ENCODE measurements at places on chromosomes 6 and 20.

DNA sequence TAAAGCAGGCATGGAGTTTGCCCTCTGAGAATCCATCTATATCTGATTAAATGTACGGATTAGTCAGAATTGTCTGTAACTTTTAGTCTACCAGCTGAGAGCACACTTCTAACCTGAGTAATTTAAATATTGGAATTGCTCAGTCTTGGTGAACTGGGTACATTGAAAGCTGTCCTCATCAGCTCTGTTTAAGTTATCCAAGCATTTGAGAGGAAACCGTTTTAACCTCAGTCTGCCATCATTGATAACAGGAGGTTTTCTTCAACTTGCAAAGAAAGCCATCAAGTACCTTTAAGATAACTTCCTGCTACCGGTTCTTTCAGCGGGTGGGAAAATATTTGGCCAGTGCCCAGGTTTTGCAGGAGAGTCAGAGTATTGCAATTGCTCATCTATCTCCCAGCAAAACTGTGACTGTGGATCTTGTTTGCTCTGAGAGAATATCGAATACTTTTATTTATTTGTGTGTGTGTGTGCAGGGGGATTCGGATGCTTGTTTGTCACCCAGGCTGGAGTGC, 31.1 kb upstream of the F13A1 start:
- no peak for DNase-seq

DNA sequence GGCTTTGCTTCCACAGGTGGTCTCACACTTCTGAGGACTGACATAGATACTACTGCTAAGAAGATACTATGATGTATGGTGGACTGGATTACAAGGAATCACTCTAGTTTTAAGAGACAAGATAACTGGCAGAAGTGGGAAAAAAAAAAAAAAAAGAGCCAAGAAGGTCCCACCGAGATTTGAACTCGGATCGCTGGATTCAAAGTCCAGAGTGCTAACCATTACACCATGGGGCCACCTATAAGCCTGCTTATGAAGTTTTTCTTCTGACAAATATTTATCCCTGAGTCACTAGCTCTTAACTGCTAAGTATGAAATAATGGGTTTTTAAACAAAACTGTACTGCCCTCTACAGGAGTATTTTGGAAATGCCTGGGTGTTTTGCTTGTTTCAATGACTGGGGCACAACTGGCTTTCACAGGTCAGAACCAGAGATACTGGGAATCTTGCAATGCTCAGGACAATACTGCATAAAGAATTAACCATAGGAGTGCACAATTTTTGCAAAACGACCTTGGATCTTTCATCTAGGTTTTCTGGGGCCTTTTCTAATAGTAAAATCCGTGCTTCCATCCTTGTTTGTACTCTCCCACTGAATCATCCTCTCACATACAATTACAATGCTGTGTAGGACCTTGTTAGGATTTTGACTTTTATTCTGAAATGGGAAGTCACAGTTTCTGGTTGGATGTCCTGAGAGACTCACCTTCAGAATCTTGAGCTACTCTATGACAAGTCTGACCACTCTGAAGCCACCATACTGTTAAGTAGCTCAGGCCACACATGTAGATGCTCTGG, 116.3 kb downstream of the OR2B2 start:
- no peak for DNase-seq

DNA sequence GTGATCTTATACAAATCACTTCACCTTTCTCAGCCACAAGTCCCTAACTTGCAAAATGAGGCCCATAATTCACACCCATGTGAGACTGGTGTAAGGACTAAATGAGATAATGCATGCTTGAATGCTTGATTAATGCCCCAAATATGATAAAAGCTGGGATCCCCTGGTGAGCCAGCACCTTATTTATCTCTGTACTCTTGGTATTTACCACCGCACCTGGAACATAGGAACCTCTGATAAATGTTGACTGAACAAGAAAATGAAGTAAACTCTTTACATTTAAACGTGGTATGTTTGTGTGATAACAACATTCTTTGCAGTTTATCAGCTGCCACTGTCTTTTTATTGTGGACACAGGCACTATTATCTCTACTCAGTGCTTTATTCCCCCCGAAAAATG, 2.5 kb upstream of the APOBEC2 start:
- DNase-seq, result no peak

GRCh38 chr20:24694727-24695528, 225.5 kb downstream of the SYNDIG1 start:
- DNase-seq, result no peak

DNA sequence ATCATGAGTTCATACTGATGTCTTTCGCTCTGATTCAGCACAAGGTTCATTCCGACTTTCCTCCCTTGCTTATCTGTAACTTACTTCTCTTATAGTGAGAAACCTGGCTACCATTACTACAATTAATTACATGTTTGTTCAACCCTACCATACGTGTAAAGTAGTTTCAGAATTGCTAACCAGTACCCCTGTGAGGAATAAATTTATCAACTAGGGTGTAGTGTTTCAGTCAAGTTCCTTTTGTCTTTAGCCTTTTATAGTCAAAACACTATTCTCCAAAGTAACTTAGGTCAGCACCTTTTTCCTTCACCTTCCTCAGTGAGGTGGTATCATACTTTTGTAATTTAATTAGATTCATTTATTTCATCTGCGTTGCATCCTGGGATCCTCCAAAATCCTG, 64.9 kb downstream of the MAP3K4 start:
- DNase-seq, result no peak

- no peak for DNase-seq
Measured at GRCh38 chr6:56637640-56638039, 5.0 kb downstream of the DST start.

GRCh38 chr20:58457083-58457695, 58.0 kb downstream of the APCDD1L start:
- DNase-seq, result no peak

DNA sequence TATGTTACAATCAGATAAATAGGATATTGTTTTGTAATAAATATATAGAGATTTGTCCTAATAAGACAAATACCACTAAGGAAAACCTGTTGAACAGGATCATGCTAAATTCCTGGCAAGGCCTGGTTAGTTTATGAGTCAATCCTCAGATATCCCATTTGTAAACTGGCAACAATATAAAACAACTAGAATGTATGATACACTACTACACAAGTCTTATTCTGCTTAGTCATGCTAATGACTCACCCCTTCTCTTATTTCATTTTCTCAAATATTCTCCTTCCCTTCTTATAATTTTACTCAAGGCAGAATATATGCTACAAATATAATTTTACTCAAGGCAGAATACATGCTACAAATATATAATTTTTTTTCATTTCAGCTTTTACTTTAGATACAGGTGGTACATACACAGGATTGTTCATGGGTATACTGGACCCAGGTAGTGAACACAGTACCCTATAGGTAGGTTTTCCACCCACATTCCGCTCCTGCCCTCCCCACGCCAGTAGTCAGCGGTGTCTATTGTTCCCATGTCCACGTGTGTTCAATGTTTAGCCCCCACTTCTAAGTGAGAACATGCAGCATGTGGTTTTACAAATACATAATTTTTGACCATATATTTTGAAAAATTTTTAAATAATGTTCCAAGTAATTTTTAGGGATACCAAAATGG, 6.3 kb downstream of the OSER1 start:
- DNase-seq, result no peak

DNA sequence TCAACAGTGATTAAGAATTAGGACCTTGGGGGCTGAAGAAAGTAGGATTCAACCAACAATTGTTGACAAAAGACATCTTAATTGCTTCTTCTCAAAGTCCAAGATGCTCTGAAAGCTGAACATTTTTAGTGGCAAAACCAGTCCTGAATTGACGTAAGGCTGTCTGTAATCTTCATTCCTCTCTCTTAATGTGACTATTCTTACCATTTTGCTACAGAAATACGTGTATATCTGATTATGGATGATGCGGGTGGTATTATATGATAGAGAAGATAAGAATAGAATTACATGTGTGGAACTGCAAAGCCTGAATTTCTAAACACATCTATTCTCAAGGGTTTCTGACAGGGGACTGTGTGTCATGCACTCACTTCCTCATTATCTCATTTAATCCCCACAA, 130.3 kb upstream of the SASH1 start:
- no peak for DNase-seq

DNA sequence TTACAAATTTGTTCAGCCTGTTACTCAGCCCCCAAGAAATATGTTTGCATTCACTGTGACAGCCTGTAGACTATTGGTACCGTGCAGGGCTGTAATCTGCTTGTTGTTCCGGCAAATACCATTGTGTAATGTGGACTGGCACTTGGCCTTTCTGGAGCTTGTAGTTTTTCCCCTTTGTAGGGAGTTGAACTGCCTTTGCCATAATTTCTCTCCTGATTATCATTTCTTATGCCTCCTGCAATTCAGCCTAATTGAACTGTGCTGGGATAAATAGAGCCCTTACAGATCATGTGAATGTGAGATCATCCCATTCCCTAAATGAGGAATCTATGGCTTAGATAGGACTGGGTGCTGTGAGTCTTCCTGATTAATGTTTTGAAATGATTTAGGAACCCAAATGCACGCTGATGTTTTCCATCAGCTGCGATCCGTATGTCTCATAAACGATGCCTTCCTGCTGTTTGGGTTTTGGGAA, 185.1 kb downstream of the JARID2 start:
- no peak for DNase-seq

GRCh38 chr20:45701873-45702272, at the start of gene WFDC13:
TSS of gene WFDC13 (plus strand) at chr20:45702038. CDS start at chr20:45702124, 86 bp downstream.
- DNase-seq, result no peak

DNA sequence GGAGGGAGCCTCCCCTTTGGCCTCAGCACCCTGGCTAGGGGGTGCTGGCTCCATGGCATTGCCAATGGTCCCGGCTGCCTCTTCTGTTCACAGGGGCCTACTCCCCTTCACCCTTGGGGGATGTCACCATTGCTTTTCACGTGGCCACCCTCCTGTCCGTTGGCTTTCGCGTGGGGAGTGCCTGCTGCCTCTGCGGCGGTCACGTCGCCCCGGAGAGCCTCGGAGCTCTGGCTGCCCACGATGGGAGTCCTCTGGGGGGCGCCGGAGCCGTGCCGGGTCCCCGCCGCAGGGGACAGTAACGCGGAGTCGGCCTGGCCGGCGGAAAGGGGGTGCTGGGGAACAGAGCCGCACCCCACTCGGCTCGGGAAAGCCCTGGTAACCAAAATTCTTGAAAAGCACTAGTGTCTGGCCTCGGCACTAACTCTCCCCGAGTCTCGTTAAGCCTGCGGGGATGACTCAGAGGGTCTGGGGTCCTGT, 661 bp upstream of the HEBP2 start:
- peak; percentile 32 for DNase-seq
